H4 (cell line): ENCODE measurements at places on chromosomes 1 and 21.

GRCh38 chr1:236064674-236065508 is at the start of gene NID1:
Gene NID1, minus strand, starts transcription at chr1:236065090. Its CDS starts 11 bp downstream, at chr1:236065079.
- peak; percentile 50 for DNase-seq

- DNase-seq = no peak
Measured at GRCh38 chr1:41486371-41487125, 2.1 kb upstream of the EDN2 start.

DNA sequence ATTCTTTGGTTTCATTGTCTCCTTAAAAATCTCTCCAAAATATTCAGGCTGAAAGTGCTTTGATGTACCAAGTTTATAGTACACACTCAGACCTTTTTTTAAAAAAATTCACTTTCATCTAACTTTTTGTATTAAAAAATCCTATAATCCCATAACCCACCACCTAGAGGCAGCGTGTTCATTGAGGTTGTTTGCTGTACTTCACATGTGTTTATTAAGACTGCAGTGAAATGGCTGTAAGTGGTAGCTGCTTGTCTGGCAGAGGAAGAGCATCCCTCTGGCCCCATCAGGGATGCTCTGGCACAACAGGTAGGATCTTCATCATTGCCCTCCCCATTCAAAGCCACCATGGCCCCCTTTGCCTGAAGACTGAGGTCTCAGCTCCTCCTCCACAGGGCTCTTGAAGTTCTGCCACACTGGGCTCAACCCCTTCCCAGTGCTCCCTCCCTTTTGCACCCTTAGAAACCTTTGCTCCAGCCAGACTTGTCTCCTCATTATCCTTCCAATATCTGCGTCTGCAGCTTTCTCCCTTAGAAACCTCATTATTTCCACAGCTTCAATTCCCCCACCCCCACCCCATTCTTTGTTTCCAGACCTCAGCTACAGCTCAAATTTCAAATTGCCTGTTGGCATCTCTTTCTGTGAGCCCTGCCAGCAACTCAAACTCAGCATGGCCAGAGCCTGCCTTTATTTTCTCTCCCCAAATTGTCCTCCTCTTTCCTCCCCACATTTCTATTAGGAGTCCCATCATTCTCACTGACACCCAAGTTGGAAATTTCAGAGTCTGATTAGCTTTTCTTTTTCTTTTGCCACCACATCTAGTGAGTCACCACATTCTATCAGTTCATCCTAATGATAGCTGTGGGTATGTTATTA is 369.6 kb upstream of the USP24 start:
- no peak for DNase-seq

GRCh38 chr1:182476625-182477024 is 26.7 kb downstream of the RGSL1 start:
- DNase-seq = no peak

DNA sequence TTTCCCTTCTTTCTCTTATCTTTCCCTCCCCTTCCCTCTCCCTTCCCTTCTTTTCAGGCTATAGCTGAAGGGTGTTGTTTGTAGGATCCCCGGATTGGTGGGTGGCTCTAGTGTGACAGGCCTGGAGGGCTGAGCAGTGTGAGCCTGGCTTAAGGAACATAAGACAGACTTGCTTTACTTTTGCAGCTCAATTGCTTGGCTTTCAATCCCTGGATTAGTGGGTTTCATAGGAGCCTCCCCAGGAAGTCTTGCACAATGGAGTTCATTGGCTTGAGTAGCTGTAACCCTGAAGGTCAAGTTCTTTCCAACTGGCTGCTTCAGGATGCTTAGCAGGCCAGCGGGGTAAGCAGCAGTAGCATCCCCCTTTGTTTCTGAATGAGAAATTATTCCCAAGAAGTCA is 126.7 kb downstream of the CAMTA1 start:
- DNase-seq = no peak

GRCh38 chr1:94125551-94126514 is 4.9 kb upstream of the ABCA4 start:
- no peak for DNase-seq

DNA sequence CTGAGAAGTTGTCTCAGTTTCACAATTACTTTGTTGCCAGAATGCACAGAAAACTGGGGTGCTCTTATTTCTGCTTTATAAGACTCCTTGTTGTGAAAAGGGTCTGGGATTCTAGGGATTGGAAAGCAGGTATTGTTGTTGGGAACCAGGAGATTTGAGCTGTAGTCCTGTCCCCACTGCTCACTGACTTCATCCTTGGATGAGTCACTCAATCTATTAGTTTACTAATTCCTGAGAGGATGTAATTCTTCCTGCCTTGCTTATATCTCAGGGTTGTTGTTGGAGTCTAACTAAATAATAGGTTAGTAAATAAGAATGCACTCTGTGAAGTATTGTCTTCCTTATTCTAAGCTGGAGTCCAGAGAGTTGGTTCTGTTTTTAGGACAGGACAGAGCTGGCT is 172.5 kb upstream of the GALNT2 start:
- peak; percentile 18 for DNase-seq

- peak; percentile 99 for DNase-seq
Measured at GRCh38 chr1:155244368-155245162, 10.7 kb downstream of the ENTREP3 start.

DNA sequence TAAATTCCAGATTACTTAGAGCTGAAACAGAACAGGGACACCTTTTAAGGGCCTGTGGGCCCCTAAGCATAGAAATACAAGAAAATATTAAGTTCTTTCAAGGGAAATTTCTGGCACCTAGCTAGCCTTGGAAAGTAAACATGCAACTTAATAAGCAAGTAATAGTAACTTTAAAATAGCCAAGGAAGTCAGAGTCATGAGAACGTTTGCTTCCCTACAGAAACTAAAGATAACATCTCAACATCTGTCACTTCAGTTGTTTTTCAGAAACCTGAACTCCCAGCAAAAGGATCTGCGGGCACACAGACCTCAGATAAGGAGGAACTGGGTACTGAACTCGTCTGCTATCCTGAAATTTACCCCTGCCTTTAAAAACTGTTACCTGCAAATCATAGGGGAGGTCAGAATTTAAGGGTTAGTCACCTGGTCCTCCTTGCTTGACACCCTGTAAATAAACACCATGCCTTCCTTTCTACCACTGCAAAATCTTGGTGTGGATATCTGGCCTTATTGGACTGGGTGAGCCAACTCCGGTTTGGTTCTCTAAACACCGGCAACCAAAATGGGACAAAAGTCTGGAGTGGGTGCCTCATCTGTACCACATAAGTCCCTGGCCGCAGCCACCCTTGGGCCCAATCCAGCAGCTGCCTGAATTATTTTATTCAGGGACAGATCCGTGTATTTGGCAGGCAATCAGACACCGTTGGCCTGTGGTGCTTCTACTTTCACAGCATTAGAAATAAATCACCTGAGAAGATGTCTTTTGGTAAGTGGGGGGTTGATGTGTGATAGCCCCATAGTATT is 27.9 kb downstream of the NRDC start:
- DNase-seq = no peak

GRCh38 chr1:161702250-161702649 is 4.8 kb upstream of the FCRLA start:
- DNase-seq = no peak

GRCh38 chr1:176770066-176770465 is 307.1 kb downstream of the PAPPA2 start:
- no peak for DNase-seq
